Astrocyte of the hippocampus (primary cell): ENCODE measurements at places on chromosomes 1 and 21.

DNA sequence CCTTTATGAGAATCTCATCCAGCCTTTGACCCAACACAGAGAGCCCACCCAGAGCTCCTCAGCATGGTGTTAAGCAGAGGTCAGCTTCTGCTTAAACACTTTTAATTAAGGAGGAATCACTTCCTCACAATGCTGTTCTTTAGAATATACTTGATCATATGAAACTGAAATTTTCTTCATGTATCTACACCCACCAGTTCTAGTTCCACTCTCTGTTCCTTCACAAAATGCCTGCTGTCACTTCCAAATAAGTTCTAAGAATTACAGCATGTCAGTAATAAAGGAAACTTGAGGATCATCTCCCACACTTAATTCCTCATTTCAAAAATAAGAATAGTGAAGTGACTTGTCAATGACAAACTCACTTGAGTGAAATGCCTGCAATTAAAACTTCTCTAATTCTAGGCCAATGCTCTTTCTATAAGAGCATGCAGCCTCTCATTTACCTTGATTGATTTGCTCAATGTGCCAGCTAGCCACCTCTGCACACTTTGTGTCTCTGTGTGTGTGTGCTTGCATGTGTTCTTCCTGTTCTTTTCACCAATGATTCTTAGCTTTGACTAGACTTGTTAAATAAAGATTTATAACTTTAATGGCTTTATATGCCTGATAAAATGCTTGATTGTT, 356.3 kb downstream of the PLPP3 start:
- DNase-seq: no peak

DNA sequence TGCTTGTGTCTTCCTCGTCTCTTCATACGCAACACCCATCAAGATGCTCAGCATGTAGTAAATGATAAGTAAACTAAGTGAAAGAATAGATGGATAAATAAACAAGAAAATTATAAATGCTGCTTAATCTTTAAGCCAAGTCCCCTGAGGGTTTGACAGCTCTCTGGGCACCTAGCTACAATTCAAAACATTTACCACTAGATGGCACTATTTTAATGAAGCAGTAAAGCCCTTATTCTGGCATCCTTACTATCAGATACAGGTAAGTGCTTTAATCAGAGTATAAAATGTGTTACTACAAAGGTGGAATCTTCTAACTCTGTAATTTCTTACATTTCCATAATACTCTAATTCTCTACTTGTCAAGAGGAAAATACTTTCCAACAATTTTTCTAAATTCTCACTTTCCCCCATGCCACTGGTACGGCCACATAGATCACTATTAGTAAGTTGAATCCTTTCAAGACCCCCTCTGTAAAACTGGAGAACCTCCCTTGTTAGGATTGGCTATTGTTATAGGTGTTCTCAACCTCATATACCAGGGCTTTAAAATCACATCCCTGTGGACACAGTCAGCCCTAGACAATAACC, 137.8 kb downstream of the BARHL2 start:
- DNase-seq: peak; percentile 57

DNA sequence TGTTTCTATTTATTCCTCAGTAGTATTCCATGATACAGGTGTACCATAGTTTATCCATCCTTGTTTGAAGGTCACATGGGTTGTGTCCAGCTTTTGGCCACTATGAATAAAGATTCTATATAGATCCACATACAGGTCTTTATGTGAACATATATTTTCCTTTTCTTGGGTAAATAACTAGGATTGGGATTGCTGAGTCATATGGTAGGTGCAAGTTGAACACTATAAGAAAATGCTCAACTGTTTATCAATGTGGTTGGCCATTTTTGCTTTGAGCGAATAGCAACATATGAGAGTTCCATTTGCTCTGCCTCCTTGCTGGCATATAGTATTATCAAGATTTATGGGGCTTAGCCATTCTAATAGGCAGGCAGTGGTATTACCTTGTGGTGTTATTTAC, 170.2 kb upstream of the KCNJ15 start:
- no peak for DNase-seq

GRCh38 chr1:98306517-98307089, 354.9 kb upstream of the SNX7 start:
- DNase-seq: no peak

DNA sequence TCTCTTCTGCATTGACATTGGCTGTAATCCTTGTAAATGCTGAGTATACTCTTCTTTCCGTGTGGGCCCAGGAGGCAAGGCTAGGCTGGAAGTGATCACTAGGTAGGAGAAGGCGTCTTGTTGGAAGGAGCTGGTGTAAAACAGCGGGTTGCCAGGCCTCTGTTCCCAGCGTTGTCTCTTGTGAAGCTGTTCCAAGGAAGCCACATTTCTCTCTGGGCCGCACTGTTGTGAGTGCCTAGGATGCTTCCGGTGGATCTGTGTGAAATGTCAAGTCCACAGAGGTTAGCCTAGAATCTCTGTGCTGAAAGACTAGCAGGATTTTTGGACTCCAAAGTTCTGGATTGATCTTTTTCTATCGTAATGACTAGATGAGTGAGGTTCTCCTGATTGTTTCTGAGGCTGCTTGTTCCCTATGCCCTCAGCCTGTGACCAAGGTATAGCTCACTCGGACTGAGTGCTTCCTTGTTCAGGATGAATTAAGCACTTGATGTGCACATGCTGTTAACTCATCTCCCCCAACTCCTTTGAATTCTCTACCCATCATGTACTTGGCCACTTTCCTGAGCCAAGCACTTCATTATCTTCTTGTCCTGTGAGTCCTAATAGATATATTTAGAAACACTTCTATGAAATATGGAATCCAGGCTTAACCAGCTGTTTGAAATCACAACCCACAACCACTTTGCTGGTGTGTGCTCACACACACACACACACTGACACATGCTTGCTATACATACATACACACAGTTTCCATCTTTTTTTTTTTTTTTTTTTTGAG, 63.3 kb downstream of the PBX1 start:
- no peak for DNase-seq

GRCh38 chr1:70836456-70836855, 211.2 kb downstream of the PTGER3 start:
- no peak for DNase-seq

DNA sequence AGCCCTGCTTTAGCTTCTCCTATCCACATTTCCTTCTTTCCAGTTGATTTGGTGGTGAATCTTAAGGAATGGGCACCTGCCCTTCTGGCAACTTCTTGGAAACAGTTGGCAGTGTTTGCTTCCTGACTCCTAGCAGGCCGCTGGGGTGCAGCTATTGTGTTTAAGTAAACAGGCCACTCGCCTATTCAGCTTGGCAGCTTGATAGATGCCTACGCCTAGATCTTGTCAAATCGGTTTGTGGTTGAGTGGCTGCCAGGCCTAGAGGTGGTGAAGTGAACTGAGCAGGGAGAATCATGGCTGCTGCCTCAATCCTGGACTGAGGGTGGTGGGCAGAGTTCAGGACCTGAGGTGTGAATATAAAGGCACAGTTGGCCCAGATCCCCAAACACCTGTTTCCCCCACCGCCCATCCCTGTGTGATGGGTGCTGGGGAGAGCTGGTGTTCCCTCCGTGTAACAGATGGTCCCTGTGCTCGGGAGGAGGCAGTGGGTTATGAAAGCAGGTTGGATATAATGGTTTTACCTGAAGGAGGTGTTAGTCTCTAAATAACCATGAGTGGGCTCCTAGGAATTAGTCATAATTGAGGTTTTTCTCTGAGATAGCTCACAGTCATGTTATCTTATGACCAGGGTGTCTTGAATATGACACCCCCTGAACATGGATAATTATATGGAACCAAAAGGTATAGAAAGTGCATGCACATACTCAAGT, 940 bp upstream of the PLA2G2C start:
- no peak for DNase-seq

DNA sequence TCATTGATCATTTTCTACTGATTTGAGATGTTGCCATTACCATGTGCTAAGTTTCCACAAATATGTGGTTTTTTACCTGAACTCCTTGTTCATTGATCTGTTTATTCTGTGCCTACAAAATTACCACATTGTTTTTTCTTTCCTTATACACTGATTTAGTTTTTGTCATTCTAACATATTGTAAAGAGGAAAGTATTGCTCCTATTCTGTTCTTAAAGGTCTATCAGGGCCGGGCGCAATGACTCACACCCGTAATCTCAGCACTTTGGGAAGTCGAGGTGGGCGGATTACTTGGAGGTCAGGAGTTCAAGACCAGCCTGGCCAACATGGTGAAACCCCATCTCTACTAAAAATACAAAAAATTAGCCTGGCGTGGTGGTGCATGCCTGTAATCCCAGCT, 75.1 kb downstream of the CAMTA1 start:
- peak; percentile 64 for DNase-seq

- DNase-seq: no peak
Observed at GRCh38 chr1:167767761-167768160, 46.0 kb downstream of the MPZL1 start.

GRCh38 chr1:175481126-175482070, 262.0 kb downstream of the TNR start:
- DNase-seq: peak; percentile 44

- DNase-seq: no peak
Observed at GRCh38 chr1:237556911-237557310, 333.8 kb downstream of the ZP4 start.

DNA sequence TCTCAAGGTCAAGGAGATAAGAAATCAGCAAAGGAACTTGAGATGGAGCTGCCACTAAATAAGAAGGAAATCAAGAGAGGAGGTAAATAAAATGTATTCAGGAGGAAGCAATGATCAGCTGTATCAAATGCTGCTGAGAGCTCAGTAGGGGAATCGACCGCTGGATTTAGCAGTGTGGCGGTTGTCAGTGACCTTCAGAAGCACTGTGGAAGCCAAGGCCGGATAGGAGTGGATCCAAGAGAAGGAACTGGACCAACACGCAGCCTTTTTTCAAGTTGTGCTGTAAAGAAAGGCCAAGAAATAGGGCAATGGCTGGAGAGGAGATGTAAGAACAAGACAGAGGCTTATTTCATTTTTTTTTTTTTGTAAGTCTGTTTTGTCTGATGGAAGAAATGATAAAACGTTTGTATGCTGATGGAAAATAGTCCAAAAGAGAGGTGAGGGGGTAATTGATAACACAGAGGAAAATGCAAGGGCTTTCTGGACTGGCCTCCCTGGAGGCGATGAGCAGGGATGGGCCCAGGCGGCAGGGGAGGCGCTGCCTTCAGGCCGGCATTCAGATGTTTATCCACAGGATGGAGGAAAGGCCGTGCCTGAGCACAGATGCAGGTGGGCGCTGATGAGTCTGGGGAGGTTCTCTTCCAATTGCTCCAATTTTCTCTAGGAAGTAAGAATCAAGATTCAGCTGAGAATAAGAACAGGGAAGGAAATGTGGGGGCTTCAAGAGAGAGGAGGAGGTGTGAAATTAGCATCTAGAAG, 17.5 kb upstream of the FAM43B start:
- no peak for DNase-seq

GRCh38 chr1:230368871-230369270, 57.3 kb downstream of the PGBD5 start:
- no peak for DNase-seq

DNA sequence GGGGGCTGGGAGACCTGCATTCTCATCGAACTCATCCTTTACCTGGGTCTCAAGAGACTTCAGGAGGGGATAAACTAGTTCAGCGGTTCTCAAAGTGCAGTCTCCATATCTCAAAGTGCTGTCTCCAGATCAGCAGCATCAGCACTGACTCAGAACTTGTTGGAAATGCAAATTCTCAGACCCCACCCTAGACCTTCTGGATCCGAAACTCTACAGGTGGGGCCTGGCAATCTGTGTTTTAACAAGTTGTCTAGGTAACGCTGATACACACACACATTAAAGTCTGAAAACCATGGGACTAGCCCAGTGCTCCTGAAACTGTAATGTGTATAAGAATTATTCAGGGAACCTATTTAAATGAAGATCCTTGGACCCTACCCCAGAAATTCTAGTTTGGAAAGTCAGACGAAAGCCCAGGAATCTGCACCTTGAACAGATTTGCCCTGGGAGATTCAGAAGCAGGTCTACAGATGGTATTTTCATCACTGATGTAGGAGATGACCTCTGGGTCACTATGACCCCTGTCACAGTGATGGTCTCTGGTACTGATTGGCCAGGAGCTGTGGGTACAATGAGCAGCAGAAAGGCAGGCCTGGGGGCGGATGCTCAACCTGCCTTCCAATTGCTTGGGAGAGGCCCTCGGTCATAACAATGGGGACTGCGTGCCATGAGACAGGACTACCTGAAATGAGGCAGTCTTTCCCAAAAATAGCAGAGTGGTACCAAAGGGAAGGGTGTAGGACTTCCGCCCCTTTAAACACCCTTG, 127.2 kb downstream of the FAM78B start:
- no peak for DNase-seq

- DNase-seq: no peak
Observed at GRCh38 chr21:29330797-29331196, 32.1 kb downstream of the BACH1 start.

DNA sequence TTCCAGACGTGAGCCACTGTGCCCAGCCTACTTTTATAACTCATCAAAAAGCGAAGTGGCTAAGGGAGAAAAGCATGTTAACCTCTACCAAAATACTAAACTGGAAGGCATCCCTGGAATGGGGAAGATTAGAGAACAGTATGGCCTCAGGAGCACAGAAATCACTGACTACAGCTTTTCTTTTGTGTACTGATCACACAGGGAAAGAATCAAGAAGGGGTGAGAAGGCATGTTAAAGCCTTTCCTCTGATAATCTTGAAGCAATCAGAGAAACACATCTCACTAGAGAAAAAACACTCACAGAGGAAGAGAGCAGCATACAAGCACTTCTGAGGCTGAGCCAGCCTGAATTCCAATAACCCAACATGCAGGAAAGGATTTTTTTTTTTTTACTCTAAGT, 10.7 kb downstream of the PCAT6 start:
- DNase-seq: peak; percentile 78

DNA sequence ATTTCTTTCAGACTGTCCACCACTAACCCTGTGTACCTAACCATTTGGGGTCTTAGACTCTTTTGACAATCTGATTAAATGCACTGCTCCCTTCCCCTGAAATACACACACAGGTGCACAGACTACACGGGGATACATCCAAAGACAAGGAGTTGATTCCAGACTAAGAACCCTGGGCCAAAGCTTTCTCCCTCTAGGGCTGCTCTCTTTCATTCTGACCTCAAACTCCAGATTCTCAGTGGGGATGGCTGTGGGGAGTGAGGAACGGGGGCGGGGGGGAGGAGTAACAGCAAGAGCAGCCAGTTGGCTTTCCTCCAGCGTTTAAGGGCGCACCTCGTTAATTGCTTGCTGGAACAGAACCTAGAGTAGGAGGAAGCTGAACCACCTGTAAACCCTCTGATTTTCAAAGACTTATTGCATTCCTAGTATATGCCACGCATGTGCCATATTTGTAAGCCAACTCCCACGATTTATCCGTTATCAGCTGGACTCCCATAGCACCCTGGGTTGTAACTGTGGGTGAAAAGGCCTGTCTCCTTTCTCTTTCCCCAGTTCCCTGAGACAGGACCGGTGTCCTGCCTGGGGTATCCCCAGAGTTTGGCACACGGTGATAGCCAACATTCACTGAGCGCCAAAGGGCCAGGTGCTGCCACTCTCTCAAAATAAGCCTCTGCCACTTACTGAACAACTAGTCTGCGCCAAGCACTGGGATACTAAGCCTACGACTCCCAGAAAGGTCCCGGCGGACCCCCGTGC, 920 bp downstream of the MTHFR start:
- peak; percentile 60 for DNase-seq
